ENCODE measurements at places on chromosomes 7 and 10.

DNA sequence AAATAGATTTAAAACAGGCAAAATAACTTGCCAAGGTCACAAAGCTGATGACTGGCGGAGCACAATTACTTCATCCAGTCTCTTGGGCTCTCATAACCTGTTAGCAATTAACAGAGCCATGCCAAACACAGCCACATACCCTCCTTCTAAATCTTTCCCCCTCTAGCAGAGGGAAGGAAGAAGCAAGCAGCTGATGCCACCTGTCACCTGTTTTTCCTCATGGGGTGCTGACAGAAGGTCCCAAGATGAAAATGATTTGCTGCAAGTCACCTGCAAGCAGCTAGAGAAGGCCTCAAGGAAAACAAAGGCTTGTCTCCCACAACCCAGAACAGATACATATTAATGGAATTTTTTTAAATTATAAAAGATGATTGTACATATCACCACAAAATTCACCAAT lies 117.8 kb downstream of the GFRA1 start:
- DNase-seq, result no peak

DNA sequence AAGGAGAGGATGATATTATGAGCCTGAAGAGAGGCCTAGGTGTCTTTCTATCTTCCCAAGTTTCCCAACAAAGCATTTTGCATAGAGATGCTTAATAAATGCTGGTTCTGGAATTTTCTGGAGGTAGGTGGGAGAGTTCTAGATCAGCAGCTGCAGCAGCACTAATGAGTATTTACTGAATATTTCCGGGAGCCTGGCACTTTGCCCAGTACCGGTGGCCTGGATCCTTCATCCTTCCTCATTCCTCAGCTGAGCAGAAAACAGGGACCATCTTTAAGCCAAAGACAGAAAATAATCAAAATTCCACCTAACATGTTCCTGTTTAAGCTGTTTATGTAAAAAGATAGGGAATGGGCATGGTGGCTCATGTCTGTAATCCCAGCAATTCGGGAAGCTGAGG lies 813.2 kb upstream of the AUTS2 start:
- no peak for DNase-seq

DNA sequence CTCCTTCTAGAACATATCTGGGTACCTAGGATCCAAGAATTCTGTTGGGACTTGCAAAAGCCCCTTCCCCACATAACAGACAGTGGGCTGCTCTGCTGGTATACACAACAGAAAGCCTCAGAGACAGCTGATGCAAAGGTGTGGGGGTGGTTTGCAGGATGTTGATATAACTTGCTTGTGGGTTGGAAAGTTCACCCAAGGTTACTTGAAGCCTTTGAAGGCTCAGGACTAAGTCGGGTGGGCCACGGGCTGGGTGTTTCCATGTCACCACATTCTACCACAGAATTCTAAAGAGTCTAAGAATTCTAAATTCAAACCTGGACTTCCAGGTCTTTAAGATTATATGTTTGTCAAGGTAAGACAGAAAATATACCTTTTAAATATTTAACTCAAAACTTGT lies 7.4 kb upstream of the NRCAM start:
- no peak for DNase-seq

DNA sequence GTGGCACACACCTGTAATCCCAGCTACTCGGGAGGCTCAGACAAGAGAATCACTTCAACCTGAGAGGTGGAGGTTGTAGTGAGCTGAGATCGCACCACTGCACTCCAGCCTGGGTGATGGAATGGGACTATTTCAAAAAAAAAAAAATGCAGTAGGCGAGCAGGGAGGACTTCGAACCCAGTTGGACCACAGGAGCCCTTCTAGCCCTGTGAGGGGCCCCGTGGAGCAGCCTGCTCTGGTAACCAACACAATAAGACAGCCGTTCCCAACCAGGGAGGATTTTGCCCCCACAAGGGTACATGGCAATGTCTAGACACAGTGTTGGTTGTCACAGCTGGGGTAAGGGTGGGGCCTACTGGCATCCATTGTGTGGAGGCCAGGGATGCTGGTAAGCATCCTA lies 63.9 kb upstream of the BTBD16 start:
- DNase-seq, result no peak

DNA sequence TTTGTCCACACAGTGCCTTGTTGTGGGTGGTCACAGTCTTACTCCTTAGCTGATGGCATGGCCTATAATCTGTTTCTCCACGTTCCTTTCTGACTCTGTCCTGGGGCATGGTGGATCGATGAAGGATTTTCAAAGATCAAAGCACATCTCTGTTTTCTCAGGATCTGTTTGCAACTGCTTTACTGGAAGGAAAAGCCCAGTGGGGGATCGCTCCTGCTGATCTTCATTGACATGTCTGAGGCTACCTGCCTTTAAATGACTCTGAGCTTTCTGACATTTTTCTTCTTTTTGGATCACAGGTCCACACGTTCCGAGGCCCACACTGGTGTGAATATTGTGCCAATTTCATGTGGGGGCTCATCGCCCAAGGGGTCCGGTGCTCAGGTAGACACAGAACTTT lies 68.0 kb upstream of the PRR15 start:
- DNase-seq, result no peak
